ENCODE measurements at places on chromosomes 7 and 10.
A peak's percentile ranks its signal among the peaks of the same experiment; 100 is the strongest.

GRCh38 chr7:25718596-25718995, 433.4 kb upstream of the NFE2L3 start:
- DNase-seq, result no peak

DNA sequence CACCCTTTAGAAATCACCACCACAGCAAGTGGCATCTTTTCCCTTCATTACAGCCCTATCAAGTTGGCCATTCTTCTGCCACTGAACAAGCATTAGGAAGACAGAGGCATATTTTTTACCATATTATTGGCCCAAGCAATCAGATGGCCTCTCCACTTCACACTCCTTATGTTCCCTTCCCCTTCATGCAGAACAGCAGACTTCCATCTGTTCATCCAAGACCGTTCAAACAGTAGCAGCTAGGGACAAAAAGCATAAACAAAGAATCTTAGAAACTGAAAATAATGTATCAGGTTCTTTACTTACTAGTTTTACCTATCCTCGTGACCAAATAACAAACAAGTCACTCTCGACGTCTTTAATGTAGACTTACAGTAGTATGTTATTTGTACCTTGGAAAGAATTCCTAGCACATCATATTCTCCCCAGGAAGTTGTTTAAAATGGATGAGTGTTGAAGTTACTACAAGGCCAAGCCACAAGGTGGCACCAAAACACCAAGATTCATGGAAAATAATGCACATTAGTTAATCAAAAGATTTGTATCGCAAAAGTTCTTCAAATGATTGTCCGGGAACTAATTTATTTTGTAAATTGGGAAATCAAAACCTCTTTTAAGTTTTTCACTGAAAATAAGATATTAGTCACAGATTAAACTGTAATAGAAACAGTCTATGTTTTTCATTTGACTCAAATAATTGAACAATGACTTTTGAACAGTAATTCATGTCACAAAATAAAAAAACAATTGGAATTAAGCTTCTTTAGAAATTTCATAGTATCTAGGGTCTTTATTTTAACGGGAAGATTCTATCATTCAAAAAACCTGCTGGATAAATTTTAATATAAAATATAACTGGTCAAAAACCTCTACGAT, 112.1 kb downstream of the VPS41 start:
- DNase-seq, result peak; percentile 45

GRCh38 chr7:137992104-137992549, 9.8 kb downstream of the CREB3L2 start:
- no peak for DNase-seq

DNA sequence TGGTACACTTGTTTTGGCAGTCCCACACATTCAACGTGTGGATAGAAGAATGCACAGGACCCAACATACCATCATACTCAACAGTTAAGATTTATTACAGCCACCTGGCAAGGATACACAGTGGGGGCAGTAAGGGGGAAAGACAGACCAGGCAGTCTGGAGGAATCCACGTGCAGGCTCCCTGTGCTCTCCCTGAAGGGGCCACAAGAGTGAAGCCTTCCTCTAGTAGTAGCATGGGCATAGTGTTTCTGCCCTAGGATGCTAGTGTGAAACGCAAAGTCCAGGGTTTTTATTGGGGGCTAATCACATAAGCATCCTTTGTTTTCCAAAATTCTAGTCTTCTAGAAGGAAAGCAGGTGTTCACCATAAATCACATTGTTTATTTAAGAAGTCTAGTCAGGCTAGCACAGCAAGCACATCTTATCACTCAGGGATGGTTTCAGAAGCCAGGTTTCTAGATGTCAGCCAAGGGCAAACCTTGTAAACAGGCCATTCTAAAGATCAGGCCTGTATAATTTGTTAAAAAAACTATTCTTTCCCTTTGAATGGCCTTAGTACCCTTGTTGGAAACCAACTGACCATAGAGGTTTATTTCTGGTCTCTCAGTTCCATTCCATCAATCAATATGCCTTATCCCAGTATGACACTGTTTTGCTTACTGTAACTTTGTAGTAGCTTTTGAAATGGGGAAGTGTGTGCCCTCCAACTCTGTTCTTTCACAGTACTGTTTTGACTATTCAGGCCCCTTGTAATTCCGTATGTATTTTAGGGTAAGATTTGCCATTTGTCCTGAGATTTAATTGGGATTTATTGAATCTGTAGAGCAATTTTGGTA, 12.4 kb upstream of the TFAM start:
- no peak for DNase-seq

GRCh38 chr7:124557587-124557986, 208.0 kb downstream of the GPR37 start:
- no peak for DNase-seq

- DNase-seq, result no peak
These were observed 173.9 kb upstream of the ZMIZ1 start for GRCh38 chr10:78894841-78895195.

GRCh38 chr10:15735763-15736162, 16.0 kb upstream of the ITGA8 start:
- DNase-seq, result no peak

GRCh38 chr7:76054123-76055120, 6.5 kb downstream of the MDH2 start:
- DNase-seq, result no peak

GRCh38 chr10:129030603-129030895, 436.5 kb upstream of the MGMT start:
- no peak for DNase-seq

- no peak for DNase-seq
These were observed 59.4 kb upstream of the UCN3 start for GRCh38 chr10:5305374-5305773.

DNA sequence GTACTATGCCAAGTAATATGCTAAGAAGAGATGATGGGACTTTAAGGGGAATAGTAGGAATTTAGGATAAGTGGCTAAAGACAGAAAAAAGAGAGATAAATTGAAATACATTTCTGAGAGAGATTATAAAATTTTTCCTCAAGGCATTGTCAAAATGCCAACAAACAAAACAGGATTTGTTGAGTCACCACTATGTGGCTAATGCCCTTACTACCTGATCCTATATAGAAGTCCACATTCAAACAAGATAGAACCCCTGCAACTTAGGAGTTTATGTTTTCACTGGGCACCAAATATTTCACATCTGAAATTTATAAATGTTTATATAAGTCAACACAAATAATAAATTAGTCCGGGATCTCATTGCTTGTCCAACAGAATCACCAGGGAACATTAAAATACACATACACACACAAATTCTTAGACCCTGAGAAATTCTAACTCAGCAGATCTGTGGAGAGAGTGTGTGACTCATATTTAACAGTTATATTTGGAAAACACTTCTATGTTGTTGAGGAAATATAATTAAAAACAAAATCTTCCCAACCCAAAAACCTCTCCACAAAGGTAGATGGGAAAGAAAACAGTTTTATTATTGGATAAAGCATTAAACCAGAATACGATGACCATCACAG, 154.3 kb downstream of the PPP1R3A start:
- DNase-seq, result no peak

DNA sequence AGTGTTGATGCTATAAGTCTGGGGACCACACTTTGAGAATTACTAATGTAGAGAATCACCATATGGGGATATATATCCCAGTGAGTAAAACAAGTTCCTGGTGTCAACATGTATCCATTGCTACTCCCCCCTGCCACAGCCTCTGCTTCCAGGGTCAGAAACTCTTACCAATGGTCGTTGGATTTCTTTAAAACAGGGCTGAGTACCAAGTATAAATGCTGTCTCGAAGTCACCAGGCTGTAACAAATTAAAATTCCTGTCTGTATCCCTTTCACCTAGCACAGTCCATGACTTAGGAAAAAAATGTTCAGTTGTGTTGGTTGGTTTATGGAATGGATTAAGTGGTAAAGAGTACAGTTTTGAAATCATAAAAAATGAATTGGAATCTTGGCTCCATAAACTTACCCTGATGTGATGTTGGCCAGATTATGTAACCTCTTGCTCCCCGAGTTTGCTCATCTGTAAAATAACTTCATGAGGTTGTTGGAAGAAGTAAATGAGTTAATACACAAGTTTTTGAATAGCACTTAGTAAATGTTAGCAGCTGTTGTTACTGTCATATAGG, 364.0 kb upstream of the LRGUK start:
- DNase-seq, result no peak

DNA sequence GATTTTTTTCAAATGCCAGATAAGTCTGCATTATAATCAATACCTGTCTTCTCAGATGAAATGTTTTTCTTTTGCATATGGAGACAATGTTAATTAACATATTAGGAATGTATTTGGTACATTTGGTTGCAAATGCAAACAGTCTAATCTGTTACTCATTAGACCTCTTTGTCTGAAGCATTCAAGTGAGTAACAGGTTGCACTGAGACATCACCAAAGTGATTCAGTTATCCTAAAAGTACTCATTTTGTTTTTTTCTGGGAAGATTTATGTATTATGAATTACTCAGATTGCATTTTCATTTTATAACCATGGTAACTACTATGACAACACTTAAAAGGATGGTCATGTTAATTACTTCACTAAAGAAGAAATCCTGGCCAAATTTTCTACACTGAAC, 513.6 kb downstream of the HTR7 start:
- DNase-seq, result no peak

- no peak for DNase-seq
These were observed 51.8 kb downstream of the CLEC2L start for GRCh38 chr7:139575338-139575680.

- DNase-seq, result no peak
These were observed at the start of gene SEC31B for GRCh38 chr10:100519311-100520051. Gene SEC31B (minus strand): TSS chr10:100519861. CDS start chr10:100516952, 2,909 bp downstream.

GRCh38 chr10:103350175-103350516, 794 bp downstream of the PCGF6 start:
- no peak for DNase-seq

DNA sequence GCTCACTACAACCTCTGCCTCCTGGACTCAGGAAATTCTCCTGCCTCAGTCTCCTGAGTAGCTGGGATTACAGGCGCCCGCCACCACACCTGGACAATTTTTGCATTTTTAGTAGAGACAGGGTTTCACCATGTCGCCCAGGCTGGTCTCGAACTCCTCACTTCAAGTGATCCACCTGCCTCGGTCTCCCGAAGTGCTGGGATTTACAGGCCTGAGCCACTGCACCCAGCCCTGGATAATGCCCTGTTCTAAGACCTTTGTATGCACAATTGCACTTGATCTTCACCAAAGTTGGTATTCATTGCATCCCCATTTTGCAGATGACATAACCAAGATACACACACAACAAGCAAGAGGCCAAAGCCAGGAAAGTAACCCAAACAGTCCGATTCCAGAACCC, 97.7 kb upstream of the CARD11 start:
- no peak for DNase-seq

DNA sequence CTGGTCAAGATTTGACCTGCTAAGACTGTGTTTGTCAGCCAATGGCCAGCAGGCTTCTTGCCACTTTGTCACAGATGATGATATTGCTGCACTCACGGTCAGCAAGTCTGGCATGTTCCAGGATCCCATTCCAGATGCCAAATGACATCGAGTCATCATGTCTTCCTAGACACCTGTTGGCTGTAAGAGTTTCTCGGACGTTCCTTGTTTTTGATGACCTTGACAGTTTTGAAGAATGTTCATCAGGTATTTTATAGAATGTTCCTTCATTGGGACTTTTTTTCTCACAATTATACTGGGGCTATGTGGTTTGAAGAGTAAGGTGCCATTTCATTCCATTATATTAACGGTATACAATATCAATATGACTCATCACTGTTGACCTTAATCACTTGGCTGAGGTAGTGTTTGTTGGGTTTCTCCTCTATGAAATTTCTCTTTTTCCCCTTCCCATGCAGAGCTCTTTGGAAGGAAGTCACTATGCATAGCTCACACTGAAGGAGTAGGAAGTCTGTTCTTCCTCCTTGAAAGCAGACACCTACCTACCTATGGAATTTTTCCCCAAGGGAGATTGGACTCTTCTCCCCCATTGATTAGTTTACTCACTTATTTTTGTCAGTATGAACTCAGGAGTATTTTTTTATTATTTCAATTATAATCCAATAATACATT, 31.6 kb downstream of the HECW1 start:
- DNase-seq, result no peak

- no peak for DNase-seq
These were observed 144.5 kb downstream of the REEP3 start for GRCh38 chr10:63665670-63666134.

- DNase-seq, result no peak
These were observed 163.6 kb downstream of the DOCK4 start for GRCh38 chr7:112042631-112043030.

GRCh38 chr7:37225285-37225969, 223.2 kb downstream of the ELMO1 start:
- no peak for DNase-seq

- no peak for DNase-seq
These were observed 50.9 kb downstream of the GALNT11 start for GRCh38 chr7:152076324-152076821.

DNA sequence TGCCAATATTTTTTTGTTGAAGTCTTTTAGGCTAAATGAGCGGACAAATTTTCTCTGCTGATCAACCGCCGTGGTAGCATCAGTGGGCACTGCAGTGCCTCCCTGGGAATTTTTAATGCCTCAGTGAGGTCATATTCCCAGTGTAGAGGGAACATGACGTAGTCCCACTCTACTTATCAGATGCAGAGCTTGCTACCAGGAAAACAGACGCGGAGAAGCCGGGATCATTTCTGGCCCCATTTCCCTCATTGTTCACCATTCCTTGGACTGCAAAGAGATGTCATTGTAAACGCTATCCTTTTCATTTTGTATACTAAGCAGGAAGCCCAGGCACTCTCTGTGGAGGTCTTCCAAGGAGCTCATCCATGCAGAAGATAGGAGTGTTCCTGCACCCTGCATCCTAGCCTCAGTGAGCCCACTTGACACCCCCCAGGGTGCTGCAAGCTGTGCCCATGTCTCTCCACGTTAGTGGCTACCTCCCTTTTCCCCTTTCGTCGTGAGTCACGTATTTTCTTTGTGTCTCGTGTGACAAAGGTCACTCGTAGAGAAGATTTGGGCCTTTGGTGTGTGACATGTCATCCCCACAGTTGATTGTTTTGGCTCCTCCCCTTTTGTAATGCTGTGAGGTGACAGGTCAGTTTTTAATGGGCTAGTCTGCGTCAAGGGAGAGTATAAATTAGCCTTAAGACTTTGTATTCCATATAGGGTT, 145.5 kb downstream of the TCF7L2 start:
- DNase-seq, result no peak

- DNase-seq, result no peak
These were observed 48.1 kb upstream of the GLCCI1 start for GRCh38 chr7:7920481-7920880.

DNA sequence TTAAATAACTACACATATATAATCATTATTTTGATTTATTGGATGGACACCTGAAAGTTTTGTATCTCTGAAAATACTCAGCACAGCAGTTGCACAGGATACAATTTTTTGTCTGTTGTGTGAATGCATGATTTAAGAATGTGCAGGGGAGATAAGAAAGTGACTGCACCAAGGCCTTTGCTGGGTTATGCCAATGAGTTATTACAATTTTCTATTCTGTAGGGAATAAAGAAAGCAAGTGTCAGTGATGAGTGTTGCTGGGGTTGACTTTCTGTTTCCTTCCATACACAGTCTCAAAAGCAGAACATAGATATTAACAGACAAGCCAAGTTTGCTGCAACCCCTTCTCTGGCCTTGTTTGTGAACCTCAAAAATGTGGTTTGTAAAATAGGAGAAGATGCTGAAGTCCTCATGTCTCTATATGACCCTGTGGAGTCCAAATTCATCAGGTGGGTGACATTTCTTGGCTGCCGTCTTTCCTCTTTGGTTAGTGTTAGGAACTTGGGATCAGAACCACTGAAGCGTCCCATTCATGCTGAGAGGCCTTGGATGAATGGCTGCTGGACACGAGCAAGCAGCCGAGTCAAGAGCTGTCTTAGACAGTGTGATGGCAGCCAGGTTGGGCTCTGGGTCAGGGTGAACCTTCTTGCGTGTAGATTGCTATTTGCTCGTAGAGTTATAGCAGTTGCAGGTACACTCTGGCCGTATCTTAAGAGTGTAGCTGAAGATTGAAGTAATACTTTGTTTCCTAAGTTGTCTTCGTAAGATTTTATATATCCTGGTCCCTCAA, 92.8 kb downstream of the DOCK1 start:
- no peak for DNase-seq
